ENCODE measurements at places on chromosomes 1 and 21.

GRCh38 chr21:34201481-34201858 is 128.1 kb downstream of the MRPS6 start:
- DNase-seq: no peak

GRCh38 chr21:31556662-31557061 is 102.8 kb upstream of the SOD1 start:
- no peak for DNase-seq

DNA sequence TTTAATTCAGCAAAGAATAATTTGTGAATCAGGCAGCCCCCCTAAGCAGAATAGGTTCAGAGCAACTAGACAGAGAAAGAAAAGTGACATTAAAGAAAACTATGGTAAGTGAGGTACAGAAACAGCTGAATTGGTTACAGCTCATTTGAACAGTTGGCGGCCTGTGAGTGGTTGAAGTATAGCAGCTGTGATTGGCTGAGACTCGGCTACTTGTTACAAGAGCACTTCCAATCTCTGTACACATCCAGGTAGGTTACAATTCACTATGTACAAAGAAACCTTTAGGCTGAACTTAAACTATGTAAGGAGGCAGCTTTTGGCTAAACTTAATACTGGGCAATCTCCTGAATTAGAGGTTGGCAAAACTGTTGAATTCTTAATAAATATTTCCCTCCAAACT is 171.1 kb upstream of the LHX8 start:
- no peak for DNase-seq

DNA sequence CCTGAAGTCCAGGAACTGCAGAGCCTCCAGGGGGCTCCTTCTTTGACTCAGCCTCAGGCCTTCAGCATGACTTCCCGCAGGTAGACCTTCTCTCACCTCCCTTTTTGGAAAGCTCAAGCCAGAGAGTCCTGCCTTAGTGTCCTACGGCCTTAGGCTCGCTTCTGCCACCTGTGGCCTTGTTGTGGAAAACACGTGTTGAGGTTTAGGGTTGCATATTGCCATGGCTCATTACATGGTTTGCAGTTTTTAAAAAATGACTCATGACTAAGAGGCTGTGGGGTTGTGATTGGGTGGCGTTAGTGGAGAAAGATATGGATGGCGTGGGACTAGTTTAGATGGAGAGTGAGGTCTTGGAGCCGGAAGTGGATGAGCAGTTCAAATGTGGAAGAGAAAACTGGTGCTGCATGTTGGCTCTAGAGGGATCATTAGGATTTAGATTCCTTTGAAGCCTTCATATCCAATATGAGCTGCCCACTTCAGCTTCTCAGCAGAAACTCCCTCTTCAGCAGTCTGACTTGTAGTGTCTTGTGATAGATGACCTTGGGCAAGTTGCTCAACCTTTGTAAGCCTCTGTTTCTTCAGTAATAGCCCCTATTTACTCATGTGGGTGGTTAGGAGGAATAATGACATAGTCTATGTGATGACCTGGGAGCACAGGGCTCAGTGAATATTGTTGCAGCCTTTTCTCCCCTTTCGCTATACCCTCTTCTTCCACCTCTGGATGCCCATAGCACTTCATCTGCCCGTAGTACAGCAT is 6.5 kb upstream of the FGGY start:
- DNase-seq: peak; percentile 7

DNA sequence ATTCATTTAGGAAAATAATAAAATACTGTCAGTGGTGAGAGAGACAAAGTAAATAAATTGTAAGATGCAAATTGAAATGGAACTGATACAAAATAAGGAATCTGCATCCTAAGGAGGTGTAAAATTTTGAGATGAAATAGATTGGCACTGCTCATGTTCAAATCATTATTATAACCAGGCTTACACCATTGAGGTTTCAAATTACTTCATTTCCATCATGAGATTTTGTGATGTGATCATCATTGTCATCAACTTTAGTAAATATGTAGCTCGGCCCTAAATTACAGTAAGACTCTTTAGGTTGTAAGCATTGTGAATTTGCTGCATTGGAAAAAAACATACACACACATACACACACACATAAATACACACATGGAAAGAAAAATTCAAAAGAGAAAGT is 123.4 kb downstream of the SDCCAG8 start:
- no peak for DNase-seq

- DNase-seq: no peak
Observed at GRCh38 chr1:220528679-220529501, 954 bp downstream of the MARK1 start.

- DNase-seq: peak; percentile 37
Observed at GRCh38 chr1:39230261-39231190, 26.0 kb downstream of the MACF1 start.
